ENCODE measurements at places on chromosomes 3 and 15. TPM values are rescaled to one million over a fixed set of nuclear protein-coding genes. Genes with fewer than 3 reads are reported as not detected.

Gene ECE2
- polyA plus RNA-seq = 0.48 TPM

Gene FAM219B
- 28.2 TPM for polyA plus RNA-seq

Gene LMAN1L
- polyA plus RNA-seq = not detected

Gene PLA1A
- not detected for polyA plus RNA-seq

Gene FGD5
- 7.4 TPM for polyA plus RNA-seq

Gene LARP6
- polyA plus RNA-seq = 18.0 TPM

Gene TRPM1
- 0.17 TPM for polyA plus RNA-seq

Gene OSBPL10
- polyA plus RNA-seq = 23.8 TPM

Gene DAPK2
- polyA plus RNA-seq = 2.2 TPM

Gene UTS2B
- not detected for polyA plus RNA-seq

Gene CEMIP
- polyA plus RNA-seq = 0.27 TPM
